ENCODE measurements at places on chromosomes 1 and 21.

DNA sequence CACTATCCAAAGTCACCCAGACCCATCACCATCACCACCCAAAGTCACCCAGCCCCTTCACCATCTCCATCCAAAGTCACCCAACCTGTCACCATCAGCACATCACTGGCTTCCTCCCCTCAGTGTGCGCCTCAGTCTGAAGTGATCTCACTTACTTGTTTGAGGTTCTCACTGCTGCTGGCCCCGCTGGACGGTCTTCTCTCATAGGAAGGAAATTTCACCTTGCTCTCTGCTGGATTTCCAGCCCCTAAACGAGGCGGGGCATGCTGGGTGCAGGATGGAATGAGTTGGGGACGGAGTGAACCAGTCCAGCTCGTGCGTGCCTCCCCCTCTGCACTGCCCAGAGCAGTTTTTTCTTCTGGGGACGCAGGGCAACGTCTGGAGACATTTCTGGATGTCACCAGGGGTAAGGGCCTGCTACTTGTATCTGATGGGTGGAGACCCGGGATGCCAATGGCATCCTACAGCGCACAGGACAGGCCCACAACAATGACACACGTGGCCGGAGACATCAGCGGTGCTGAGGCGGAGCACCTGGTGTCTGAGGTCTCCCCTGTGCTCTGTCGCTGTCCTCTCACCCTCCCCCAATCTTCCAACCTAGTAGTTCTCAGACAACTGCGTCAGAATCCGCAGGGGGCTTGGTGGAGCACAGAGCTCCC lies 38.6 kb downstream of the PDE9A start:
- DNase-seq, result no peak

GRCh38 chr1:117654493-117655219 lies 48.8 kb downstream of the TENT5C start:
- no peak for DNase-seq

GRCh38 chr1:33364565-33364918 lies 43.6 kb upstream of the A3GALT2 start:
- no peak for DNase-seq

GRCh38 chr1:12001249-12001917 lies 17.9 kb upstream of the MIIP start:
- DNase-seq, result no peak

- no peak for DNase-seq
These were observed 120.7 kb downstream of the MAP3K21 start for GRCh38 chr1:233448109-233448689.

DNA sequence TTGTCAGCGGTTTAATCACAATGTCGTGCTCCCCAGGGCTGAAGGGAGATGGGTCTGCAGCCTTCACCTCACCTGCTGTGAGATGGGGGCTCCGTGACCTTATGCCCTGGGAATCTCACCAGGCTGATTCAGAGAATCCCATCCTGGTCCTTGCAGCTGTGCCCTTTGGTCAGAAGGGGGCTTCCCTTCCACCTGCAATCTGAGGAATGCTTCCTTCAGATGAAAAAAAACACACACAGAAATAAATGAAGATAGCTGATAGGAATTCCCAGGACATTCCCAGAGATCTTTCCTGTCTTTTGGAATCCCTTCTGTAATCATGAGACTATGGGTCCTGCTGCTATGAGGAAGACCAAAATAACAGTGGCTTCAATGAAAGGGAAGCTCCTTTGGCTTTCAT lies 127.0 kb upstream of the VAMP3 start:
- DNase-seq, result no peak

Data from HFF-Myc (cell line).